ENCODE measurements at places on chromosomes 6 and 20.

- no peak for DNase-seq
These were observed 16.9 kb upstream of the GOPC start for GRCh38 chr6:117619178-117619577.

- DNase-seq, result no peak
These were observed 142.1 kb downstream of the CD83 start for GRCh38 chr6:14259594-14260152.

DNA sequence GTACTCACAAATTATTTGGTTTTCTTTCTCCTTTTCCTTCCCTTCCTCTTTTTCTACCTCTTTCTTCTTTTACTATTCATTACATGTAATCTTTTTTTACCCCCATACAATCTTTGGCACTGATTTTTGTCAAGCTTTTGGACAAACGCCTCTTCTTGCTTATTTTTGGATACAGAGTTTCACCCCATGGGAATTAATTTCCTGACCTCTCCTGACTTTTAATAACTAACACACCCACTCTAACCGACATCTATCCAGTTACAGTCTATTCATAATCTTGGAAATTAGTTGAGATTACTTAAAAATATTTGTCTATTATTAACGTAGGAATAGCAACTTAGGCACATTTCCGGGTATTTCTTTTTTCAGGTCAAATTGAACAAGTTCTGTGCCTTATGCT lies 101.2 kb downstream of the HDGFL1 start:
- DNase-seq, result no peak

- no peak for DNase-seq
These were observed 98.7 kb upstream of the RIPOR2 start for GRCh38 chr6:25034431-25034921.

GRCh38 chr6:144580771-144581170 lies 295.6 kb downstream of the UTRN start:
- peak; percentile 44 for DNase-seq

- no peak for DNase-seq
These were observed 18.4 kb downstream of the DLL1 start for GRCh38 chr6:170272341-170273065.

DNA sequence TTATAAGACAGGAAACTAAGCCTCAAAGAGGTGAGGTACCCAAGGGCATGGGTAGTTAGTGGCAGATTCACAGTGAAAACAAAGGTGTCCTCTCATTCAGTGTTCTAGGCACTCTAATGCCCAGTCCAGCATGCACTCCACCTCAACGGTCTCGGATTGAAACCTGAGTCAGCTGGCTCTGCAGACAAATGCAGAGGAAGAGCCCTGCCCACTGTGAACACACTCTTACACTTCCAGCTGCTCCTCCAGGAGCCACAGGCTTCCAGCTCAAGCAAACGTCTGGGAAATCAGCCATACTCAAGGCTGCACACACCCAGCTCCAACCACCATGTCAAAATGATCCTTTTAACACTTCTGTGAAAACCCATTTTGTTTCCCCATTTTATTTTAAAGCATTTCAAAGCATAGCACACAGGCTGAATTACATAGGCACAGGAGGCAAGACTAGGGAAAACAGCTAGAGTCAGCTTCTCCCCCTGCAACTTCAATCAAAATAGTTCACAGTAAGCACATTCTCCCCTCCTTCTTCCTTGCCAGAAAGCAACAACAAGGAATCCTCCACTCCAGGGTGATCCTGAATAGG lies 3.0 kb upstream of the IL17A start:
- DNase-seq, result peak; percentile 18

DNA sequence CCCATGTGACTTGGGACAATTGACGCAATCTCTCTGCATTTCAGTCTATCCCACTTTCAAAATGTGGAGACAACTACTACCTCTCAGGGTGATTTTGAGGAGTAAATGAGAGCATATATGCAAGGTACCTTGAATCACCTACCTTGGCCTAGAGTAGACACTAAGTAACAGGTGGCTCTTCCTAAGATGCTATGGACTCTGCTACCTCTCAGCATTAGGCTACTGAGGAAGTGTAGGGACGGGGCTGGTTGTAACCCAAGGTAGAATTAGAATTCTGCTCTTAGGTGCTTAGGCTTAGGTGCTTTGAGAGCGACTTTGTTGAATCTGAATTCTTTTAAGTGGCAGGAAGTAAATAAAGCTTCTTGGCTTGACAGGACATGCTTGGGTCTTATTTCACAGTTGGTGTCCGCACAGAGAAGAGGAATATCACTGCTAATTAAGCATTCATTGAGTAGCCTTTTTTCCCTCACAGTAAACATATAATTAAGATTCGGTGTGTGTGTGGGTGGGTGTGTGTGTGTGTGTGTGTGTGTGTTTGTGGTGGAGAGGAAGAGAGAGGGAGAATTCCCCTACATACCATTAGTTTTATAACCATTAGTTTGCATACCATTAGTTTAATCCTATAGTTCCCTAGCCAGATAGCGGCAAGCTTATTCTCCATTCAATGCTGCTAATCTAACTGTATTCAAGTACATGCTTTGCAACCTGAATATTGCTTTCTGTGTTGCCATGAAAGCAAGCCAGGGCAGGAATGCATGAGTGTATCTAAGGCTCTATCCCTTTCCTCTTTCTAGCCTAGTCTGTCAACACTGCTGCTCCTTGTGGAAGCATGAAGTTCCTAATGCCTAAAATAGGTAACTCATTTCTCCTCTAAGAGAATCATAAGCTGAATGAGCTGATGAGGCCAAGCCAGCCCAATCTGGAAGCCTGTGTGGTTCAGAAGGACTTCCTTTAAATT lies 112.5 kb downstream of the IPCEF1 start:
- DNase-seq, result peak; percentile 90

DNA sequence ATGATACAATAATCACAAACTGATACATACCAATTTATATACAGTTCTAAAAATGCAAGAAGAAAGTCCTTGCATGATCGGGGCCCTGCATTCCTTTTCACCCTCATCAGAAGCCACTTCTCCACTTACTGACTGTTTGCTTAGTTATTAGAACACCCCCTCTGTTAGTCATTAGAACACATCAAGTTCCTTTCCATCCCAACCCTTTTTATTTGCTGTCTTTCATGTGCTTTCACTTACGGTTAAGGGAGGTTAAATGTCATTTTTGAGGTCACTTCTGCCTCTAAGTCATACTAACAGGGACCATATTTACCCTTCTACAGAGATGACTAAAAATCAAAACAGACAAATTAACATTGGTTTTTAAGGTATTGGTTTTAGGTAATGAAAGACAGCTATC lies 149.1 kb downstream of the LMBRD1 start:
- peak; percentile 5 for DNase-seq

DNA sequence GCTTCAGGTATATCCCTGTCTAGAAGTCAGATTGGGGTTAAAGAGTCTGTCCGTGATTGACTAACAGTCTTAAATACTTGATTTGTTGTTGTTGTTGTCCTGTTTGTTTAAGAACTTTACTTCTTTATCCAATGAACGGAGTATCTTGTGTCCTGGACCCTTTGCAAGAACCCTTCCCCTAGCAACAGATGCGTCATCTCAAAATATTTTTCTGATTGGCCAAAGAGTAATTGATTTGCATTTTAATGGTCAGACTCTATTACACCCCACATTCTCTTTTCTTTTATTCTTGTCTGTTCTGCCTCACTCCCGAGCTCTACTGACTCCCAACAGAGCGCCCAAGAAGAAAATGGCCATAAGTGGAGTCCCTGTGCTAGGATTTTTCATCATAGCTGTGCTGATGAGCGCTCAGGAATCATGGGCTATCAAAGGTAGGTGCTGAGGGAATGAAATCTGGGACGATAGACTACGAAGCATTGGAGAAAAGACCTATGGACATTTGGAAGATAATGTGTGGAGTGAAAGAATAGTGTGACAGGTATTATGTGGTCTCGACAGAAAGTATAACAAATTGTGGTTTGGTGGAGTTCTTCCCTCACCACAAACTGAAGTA lies at the start of gene HLA-DRA:
Gene HLA-DRA (plus strand): TSS at position 286 of the 613 bp plus-strand sequence. CDS start 64 bp downstream, at position 350.
- DNase-seq, result peak; percentile 67

DNA sequence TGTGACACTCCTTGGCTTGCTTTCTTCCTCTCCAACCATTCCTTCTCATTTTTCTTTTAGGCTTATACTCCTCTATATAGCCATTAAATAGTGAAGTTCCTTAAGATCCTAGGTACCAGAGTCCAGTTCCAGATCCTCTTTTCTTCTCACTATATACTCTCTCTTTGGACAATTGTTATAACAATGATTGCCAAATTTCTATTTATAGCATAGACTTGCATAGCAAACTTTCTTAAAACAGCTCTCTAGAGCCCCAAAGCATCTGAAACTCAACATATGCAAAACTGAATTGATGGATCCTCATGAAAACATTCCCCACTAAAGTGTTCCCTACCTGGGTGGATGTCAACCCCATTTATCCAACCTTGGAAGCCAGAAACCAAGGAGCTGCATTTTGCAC lies 13.4 kb downstream of the PHIP start:
- no peak for DNase-seq

- no peak for DNase-seq
These were observed 25.3 kb downstream of the SNX5 start for GRCh38 chr20:17943343-17943742.

DNA sequence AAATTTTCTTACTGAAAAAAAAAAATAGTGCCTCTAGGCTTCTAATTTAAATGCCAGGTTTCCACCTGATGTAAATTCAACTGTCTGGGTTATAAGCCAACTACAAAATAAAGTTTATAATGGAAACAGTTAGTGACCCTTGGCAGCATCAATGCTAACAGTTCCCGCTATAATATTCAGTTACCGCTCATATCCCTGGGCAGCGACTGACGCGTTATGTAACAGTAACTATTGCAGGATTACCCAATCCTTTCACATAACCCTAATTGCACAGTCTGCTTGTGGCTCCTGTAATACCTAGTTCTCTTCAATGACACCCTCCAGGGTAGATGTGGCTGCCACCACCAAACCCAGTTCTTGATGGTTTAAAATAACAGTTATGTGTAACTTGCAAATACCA lies 208.6 kb downstream of the MOXD1 start:
- peak; percentile 58 for DNase-seq

DNA sequence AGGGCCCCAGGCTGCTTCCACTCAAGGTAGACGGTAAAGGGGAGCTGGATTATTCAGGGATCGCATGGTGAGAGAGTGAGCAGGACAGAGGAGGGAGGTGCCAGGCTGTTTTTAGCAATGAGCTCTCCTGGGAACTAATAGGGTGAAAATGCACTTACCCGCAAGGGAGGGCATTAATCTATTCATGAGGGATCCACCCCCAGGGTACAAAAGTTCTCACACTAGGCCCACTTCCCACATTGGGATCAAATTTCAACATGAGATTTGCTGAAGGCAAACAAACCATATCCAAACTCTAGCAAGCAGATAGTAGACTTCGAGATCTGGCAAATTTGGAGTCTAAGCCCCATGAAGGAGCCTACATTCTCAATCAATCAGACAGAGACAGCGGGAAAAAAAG lies 408.6 kb downstream of the RNF144B start:
- DNase-seq, result no peak

GRCh38 chr6:50591135-50591534 lies 122.2 kb upstream of the TFAP2D start:
- DNase-seq, result no peak

GRCh38 chr6:134585517-134585873 lies 267.6 kb upstream of the SGK1 start:
- DNase-seq, result no peak

Measured in renal cortical epithelial cell (primary cell).